Lung (tissue), 17 donors: ENCODE measurements at places on chromosomes 5 and 9.
A peak's percentile ranks its signal among the peaks of the same experiment; 100 is the strongest.

DNA sequence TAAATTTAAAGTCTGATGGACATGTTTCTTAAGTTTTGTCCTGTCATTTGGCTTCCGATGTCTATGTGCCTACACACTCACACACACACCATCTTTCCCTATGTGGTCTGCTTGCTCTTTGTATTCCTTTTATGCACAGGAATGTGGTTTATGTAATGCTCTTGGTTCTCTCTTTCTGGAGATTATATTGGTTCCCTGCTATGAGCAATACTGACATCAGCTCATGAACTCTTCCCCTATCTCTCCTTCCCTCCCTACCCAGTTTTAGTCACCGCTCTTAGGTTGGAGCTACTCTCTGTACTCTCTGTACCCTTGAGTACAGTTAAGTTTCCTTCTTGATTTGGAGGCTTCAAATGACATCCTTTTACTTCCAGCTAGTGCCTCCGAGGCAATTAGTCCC lies 77.9 kb upstream of the MVB12B start:
- no peak for DNase-seq

- no peak for DNase-seq
Observed at GRCh38 chr5:60576425-60576824, 123.5 kb downstream of the DEPDC1B start.

GRCh38 chr5:168603746-168604145 lies 24.6 kb upstream of the PANK3 start:
- DNase-seq: no peak

DNA sequence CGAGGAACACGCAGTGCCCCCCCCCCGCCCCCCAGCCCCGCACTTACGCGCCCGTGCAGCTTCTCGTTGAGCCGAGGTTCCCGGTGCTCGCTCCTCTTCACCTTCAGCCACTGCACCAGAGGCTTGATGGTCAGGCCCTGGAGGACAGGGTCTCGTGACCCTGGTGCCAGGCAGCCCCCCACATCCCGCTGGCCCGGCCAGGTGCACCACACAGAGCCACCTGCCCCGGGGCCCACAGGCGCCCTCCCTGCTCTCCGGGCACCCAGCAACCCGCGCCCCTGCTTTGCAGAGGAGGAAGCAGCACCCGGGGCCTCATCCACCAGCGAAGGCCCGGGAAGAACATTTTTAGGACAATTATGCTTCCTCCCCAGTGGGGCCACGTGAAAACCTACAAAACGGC lies 39.0 kb downstream of the EXOC3 start:
- DNase-seq: no peak

- DNase-seq: no peak
Observed at GRCh38 chr5:16033187-16033925, 146.2 kb downstream of the MARCHF11 start.

- DNase-seq: no peak
Observed at GRCh38 chr9:105969636-105970035, 275.3 kb downstream of the TMEM38B start.

DNA sequence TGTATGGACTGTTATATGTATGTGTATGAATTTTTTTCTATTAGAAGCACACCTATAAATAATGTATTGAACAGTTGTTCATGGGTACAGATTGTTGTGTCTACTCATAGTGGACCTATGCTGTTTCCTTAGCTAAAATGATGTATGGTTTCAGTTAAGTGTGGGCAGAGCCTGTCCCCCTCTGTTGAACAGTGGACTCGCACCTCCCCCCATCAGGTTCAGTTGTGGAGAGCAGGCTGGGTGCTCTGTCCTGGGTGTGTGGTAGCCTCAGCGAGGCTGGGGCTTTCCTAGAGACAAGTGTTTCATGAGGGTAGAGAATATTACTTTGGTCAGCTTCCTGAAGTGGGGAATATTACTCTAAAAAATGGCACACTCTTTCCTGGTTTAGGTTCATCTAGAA lies 47.4 kb upstream of the LRRTM2 start:
- no peak for DNase-seq

- DNase-seq: no peak
Observed at GRCh38 chr9:137173796-137174664, 2.2 kb upstream of the TMEM210 start.

DNA sequence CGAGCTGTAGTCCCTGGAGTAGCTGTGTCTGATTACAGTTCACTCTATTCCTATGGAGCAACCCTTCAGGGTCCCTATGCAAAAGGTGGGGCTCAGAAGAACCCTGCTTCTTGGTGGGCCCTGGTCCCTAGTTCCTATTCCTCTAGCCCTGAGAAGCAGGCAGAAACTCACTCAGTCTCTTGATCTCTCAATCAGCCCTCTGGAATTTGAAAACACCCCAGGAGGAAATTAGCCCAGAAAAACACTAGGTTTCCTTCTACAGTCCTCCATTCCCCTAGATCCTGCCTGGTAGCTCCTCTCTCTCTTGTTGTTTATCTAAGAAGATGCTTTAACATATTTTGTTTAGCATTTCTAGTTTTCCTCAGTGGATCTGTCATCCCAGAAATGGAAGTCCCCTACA lies 7.6 kb downstream of the RGS3 start:
- DNase-seq: no peak

GRCh38 chr5:5188376-5189050 lies 48.4 kb downstream of the ADAMTS16 start:
- DNase-seq: peak; percentile 60

- no peak for DNase-seq
Observed at GRCh38 chr5:43230707-43231106, 38.7 kb downstream of the NIM1K start.

- DNase-seq: no peak
Observed at GRCh38 chr5:84393969-84394368, 9.3 kb upstream of the EDIL3 start.

DNA sequence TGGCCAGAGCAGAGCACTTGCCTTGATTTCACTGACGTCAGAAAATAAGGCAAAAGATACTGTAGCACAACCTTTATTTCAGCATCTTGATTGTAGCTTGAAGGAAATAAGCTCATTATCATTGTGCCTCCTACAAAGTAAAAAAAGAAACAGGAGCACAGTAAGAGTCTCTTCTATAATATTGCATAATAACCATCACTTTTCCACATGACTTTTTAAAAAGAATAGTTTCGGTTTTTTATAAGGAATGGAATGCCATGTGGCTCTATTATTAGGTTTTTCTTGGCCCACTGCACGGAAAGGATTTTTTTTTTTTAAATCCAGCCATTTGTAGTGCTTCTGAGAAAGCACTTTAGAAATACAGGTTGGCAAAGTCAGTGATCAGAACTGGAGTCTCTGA lies 655.3 kb downstream of the LRRC70 start:
- peak; percentile 49 for DNase-seq

GRCh38 chr5:28473531-28474107 lies 1435.2 kb upstream of the CDH9 start:
- DNase-seq: peak; percentile 7

DNA sequence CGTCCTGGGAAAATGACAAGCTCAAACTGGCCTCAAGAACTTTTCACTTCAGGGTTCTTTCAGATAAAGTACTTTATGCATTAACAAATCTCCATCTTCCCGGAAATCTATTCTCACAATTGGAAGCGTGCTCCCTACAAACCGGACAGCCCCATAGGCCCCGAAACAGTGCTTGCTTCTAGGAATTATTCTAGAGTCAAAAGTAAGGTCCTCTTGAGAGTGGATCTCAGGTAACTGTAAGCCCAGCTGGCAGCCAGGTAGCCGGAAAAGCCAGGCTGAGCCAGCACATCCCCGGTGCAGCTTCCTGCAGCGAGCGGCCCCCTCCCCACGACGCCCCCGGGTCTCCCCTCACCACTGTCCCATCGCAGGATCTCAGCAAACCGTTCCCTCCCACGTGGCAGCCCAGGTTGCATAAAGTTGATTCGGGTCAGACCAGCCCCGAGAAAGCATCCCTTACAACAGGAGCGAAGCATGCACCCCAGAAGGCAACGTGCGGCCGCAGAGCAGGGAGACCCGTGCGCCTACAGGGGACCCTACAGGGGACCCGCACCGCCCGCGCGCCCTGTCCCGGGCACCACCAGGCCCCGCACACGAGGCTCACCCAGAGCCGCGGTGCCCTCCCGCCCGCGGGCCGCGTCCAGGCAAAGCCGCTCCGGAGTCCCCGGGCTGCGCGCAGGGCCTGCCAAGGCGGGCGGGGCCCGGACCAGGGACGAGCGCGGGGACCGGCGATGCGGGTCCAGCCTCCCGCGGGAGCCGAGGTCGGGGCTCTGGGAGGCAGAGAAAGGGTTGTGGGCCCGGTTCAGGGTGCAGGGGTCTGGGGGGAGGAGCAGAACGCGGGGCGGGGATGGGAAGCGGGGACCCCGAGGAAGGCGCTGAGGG lies 920 bp downstream of the LPCAT1 start:
- DNase-seq: no peak

DNA sequence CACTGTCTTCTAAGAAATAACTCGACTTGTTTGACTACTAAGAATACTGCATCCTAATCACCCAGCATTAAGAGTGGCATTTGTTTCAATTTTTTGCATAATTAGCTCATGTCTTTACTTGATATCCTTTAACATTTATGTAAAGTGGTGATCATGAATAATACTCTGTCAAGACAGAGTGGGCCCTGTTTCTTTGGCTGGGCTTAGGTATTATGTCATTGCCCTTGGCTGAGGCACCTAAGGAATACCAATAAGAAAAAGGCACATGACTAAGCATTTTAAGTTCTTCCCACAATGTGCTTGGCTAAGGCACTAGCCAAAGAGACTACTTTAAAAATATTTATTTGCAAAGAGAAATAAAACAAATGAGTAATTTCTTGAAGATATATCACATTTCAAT lies 308.1 kb downstream of the CTNND2 start:
- DNase-seq: no peak

DNA sequence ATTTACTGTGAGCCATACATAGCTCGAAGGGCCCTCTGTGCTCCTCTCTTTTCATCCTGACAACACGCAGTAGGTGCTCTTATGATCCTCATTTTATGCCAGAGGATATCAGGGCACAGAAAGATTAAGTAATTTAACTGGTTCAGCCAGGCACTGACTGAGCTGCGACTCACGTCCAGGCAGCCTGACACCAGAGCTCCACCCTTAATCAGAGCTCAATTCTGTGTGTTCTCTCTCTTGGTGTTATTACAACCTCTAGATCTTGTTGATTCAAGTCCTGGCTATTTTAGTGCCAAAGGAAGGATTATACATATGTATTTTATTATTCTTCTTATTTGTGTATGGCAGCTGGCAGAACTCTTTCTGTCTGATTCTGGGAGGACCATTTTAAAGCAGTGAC lies 59.7 kb downstream of the OSMR start:
- DNase-seq: no peak

DNA sequence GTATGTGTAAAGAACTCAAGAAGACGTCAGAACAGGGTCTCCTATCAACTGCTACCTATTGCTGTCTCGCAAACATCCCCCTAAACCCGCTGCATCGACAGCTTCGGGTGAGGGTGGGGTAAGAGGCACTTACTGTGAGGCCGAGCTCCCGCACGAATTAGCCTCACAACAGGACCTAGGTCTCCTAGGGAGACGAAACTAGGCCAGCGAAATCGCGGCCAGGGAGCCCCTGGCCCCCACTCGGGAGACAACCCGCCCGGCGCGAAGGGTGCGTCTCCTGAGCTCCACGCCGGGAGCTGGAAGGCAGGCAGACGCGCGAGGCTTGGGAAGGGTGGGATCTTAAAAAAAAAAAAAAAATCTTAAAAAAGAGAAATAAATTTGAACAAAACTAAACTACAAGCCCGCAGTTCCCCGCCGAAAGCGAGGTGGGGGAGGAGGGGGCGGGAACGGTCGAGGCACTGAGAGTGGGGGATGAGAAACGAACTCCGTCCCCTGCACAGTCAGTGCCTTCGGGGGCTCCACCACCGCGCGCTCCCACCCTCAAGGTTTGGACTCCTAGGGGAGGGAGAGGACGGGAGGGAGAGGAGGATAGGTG lies 33.0 kb upstream of the NFIB start:
- no peak for DNase-seq

- DNase-seq: no peak
Observed at GRCh38 chr5:1108023-1108864, 3.6 kb downstream of the SLC12A7 start.

GRCh38 chr9:79431019-79431679 lies 140.6 kb upstream of the TLE4 start:
- DNase-seq: no peak

GRCh38 chr9:38017149-38017884 lies 51.7 kb downstream of the SHB start:
- peak; percentile 47 for DNase-seq

- DNase-seq: no peak
Observed at GRCh38 chr5:161414037-161414436, 132.5 kb downstream of the GABRB2 start.

- DNase-seq: no peak
Observed at GRCh38 chr9:20908461-20908860, 123.0 kb downstream of the HACD4 start.

GRCh38 chr5:6383376-6383775 lies 5.0 kb upstream of the MED10 start:
- DNase-seq: no peak

DNA sequence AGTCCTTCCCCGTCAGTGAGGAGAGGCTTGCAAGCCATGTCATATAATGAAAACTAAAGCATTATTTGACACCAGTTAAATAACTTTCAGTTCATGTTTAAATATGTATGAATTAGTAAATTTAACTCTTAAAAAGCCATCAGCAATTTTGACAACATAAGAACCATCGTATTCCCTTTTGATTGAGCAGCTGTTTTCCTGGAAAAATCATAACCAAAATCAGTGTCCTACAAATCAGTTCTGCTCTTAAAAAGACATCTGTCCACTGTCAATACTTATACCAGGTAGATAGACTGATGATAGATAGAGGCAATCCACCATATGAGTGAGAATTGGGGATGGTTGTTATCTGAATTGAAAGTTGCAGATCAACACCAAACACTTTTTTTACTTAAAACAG lies 2.3 kb downstream of the DIRAS2 start:
- DNase-seq: no peak
